ENCODE measurements at places on chromosomes 2 and 18.

- no peak for DNase-seq
Measured at GRCh38 chr18:77065221-77065981, 67.2 kb downstream of the MBP start.

- DNase-seq = no peak
Measured at GRCh38 chr18:9612977-9613376, 1.4 kb downstream of the PPP4R1 start.

DNA sequence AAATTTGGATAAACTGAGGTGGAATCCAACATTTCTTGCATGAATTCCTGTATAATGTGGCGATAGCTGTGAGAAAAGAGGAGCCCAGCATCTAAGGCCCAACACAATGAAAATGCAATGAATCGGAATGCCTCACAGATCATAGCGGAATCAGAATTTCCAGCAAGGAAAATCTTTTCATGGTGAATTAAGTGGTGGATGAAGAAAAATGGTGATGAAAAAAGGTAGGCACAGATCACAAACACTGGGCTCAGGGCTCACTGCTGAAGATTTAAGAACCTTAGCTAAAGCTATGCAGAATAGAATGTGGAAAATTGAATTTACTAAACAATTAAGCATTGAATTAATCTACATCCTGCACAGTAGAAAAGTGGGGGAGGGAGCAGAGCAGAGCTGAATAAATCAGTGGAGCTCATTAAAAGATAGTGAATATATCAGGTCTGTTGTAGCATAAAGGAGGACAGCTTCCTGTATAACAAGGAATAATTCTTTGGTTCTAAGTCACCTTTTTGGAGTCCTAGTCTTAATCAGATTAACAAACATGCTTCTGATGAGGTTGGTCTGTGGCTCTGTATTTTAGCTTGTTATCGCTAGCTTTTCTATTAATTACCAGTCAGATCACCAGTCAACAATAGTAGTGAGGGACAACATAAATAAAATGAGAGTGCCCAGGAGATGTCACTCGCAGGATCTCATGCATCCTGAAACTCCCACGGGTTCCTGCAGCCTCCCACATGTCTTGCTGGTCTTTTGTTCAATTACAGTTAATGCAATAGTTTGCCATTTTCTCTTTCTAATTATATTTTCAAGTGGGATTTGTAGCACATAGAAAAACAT, 27.0 kb downstream of the MEIS1 start:
- no peak for DNase-seq

DNA sequence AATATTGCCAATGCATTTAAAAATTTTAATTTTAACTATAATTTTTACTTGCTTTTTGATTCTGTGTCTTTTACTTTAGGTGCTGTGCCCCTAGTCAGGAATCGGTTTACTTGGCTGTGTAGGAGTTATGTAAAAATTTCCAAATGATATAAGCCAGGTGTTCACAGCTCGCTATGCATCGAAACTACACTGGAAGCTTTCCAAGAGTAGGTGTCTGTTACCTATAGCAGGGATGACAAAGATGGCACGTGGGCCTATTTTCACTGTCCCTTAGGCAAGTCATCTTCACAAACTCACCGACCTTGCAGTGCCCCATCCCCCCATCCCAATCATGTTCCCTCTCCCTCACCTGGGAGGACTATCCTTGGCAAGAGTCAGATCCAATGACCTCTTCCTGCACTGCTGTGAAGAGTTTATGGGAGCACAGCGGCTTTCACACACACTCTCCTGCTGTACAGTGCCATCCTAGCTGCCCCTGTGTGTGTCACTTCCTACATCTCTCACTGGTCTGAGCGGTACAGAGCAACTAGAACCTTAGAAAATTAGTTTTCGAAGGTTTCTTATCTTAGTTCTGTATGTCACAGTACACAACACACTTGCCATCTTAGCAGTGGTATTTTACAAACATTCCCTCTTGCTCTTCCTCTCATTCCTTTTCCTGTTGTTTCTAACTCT, 49.2 kb upstream of the NAB1 start:
- DNase-seq = no peak

- no peak for DNase-seq
Measured at GRCh38 chr2:21438949-21439348, 315.2 kb downstream of the TDRD15 start.
